Ecto neural progenitor cell (in vitro differentiated cells): ENCODE measurements at places on chromosomes 5 and 9.

GRCh38 chr9:111179577-111179976 is 141.3 kb upstream of the LPAR1 start:
- DNase-seq, result no peak

- peak; percentile 94 for DNase-seq
These were observed at the start of gene SLC31A2 for GRCh38 chr9:113150670-113151611. Gene SLC31A2, plus strand, starts transcription at chr9:113151007. Its CDS starts 68 bp downstream, at chr9:113151075.

- no peak for DNase-seq
These were observed 1106.2 kb upstream of the DMAC1 start for GRCh38 chr9:8905731-8906130.

GRCh38 chr9:132409828-132410528 is at the start of gene CFAP77:
Gene CFAP77, plus strand, starts transcription at chr9:132410211. Its CDS starts 61 bp downstream, at chr9:132410272.
- DNase-seq, result peak; percentile 85

GRCh38 chr5:177447611-177448243 is 1.1 kb downstream of the PRR7 start:
- peak; percentile 78 for DNase-seq

GRCh38 chr5:123835421-123835820 is 323.4 kb downstream of the CSNK1G3 start:
- no peak for DNase-seq

- DNase-seq, result no peak
These were observed 200.1 kb upstream of the DAB2 start for GRCh38 chr5:39624890-39625289.

DNA sequence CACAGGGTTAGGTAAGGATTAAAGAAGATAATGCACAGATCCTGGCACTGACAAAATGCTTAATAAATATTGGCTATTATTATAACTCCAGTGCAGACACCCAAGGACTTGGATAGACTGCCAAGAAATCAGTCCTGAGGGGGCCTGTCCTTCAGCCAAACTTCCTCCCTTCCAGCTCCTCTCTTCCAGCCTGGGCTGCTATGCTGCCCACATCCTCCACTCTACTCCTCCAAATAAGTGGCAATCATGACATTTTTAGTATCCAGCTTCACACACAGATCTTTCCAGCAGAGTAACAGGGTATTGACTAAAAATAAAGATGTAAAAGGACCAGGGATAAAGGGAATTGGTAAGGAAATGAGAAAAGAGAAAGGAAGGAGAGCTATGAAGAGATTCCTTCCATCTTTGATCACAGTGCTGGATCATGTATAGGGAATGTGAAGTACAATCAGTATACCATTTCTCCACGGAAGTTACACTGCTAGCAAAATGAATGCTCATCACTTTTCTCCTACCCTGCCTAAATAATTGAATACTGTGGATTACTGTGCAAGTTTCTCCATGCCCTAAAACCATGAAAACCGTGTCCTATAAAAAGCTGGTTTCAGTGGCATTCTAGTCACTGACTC is 136.0 kb upstream of the OSMR start:
- DNase-seq, result no peak

GRCh38 chr5:94618029-94618492 is 343 bp downstream of the KIAA0825 start:
- DNase-seq, result no peak

DNA sequence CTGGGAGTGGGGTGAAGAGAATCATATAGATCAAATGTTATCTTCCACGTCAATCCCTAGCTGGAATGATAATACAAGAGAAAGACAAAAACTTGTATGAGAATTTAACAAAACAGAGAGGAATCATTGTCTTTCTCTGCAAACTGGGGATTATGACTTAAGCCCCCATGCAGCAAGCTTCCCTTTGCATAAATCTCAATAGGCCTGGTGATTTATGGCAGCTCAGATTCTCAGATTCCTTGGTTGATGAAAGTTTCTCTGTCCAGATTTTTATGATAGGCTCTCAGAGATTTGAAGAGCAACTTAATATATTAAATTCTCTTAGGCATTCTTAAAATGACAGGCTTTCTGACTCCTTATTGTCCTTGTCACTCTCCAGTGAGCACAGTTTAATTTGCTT is 56.0 kb downstream of the RASGRF2 start:
- no peak for DNase-seq

DNA sequence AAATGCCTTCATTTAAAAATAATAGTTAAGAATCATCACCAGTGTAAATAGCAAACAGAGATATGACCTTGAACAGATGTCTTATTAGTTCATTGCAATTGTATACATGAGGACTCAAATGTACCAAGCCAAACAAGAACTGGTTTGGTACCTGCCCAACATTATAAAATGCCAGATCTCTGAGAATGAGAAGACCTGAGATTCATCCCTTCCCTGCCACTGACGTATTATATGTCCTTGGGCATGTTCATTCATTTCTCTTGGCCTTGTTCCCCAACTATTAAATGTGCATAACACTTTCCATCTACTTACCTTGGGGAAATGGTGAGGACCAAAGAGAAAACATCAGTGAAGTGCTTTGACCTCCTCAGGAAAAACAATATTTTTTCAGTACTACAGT is 33.6 kb upstream of the ERBIN start:
- DNase-seq, result no peak
